ENCODE measurements at places on chromosomes 13 and 19.

- DNase-seq: no peak
These were observed 76.0 kb upstream of the GPR12 start for GRCh38 chr13:26836626-26837025.

DNA sequence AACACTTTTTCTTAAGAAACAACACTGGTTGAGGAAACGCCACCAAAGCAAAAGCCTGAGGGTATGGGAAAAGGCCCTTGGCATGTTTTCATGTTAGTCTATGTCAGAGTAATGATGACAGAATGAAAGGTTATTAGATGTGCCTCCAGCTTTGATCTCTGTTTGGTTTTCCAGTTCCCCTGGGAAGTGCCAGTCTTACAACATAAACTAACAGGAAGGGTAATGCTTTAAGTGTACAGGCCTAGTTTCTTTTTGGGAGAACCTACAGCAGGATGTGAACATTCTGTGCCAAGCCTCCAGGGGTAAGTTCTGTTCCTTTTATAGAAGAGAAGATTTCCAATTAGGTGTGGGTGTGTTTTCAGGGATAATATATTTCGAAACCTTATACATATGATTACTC is 121.7 kb downstream of the FNDC3A start:
- DNase-seq: peak; percentile 69

DNA sequence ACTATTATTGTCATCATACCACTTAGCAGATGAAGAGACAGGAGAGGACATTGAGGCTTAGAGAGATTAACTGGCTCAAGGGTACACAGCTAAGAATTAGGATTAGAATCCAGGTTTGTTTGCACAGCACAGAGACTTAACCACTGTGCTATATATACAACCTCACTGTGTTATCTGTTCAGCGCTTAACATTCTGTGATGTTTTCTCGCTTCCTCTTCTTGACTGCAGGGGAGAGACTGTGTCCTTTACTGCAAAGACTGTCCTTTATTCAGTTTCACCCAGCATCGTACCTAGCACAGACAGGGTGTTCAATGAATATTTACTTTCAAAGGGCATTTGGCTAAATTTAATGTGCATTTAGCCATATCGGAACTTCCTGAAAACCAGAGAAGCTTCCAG is 54.9 kb upstream of the PCDH8 start:
- DNase-seq: no peak

GRCh38 chr19:55340784-55341147 is 1.1 kb downstream of the KMT5C start:
- DNase-seq: no peak

DNA sequence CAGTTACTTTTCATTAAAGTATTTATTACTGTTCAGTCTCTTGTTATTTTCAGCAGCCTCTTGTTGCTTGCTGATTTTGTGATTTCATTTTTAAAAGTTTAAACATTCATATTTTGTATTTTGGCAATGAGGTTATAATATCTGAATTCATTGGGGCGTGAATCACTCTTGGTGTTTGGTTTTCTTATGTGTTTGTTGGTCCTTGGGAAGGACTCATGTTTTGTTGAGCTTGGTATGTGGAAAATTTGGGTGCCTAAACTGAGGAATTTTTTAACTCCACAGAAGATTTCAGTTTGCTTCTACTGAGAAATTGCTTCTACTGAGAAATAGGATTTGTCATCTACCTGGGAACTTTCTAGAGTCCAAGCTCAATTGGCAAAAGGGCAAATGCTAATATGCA is 38.2 kb downstream of the PDS5B start:
- no peak for DNase-seq

DNA sequence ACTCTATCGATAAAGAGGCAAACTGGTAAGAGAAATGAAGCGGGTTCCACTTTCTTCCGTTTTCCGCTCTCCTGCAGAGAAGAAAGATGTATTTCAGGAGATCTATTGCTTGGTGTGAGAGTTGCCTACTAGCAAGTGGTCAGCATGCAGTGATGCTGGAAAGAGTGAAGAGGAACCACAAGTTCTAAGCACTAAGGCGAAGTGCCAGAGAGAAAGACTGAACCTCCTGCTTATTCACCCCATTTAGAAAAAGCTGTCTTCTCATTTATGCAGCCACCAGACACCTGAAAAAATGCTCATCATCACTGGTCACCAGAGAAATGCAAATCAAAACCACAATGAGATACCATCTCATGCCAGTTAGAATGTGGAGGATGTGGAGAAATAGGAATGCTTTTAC is 78.7 kb upstream of the GPC6 start:
- DNase-seq: peak; percentile 57

GRCh38 chr19:2291185-2291751 is 9.3 kb upstream of the PEAK3 start:
- DNase-seq: no peak

GRCh38 chr13:93039131-93039530 is 187.5 kb upstream of the GPC6 start:
- DNase-seq: peak; percentile 82

GRCh38 chr19:916645-917322 is 349 bp upstream of the KISS1R start:
- DNase-seq: no peak

DNA sequence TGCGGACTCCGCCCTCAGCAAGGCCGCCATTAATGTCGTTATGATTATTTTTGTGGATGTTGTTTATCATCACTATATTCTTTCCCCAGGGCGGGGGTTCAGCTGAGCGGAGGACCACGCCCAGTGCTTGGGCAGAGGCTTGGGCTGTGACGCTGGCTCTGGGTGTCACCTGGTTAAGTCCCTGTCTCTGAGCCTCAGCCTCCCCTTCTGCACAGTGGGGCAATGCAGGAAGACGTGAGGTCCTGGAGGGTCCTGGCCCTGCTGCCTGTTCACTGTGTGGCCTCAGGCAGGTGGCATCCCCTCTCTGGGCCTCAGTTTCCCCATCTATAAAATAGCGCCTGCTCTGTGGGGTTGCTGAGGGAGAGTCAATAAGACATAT is 32.5 kb downstream of the NFIC start:
- no peak for DNase-seq

DNA sequence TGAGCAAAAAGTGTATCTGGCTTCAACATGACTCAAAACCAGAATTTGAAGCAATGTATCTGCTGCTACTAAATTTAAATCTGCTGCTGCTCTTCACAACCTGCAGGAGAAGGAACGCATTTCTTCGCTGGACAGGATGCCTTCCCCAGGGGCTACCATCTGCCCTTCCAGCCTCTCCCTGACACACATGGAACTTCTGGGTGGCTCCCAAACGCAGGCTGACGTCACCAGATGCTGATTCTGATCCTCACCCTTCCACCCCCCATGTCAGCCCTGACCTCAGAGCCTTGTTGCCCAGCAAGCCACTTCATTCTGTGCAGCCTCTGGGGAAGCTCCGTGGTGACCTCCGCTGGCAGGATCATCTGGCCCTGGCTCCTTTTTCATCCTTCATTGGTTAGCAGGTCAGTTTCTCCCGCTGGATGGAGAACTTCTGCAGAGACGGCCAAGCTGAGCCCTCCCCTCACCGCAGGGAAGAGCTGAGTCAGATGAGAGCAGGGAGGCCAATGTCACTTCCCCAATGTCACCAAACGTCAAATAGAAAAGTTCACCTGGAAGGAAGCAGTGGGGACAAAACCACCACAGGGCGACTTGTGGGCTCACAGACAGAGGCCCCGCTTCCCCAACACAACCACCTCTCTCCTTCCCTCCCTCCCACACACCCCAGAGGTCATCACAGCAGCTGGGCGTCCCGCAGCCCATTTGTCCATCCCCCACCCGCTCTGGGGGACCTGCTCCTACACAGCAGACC is 14.0 kb upstream of the RAB20 start:
- no peak for DNase-seq

DNA sequence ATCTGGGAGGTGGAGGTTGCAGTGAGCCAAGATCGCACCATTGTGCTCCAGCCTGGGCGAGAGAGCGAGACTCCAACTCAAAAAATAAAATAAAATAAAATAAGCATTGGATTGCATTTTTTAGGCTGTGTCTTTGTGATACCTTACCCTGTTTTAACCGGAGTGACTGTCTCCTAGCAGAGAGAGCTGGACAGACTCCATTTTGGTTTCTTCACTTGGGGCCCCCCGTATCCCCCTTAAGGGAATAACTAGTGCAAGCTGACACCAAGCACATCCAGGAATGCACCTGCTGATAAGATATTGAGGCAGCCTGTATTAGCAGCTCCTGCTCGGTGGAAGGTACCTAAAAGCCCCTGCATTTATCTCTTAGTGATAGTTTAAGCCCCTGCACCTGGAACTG is 20.8 kb upstream of the GPR32 start:
- DNase-seq: no peak

GRCh38 chr19:44720945-44721344 is 22.0 kb downstream of the CEACAM16 start:
- no peak for DNase-seq

- no peak for DNase-seq
These were observed 10.2 kb downstream of the OR2Z1 start for GRCh38 chr19:8731428-8732169.

GRCh38 chr13:50678464-50679162 is 164.9 kb downstream of the DLEU7 start:
- DNase-seq: peak; percentile 89

DNA sequence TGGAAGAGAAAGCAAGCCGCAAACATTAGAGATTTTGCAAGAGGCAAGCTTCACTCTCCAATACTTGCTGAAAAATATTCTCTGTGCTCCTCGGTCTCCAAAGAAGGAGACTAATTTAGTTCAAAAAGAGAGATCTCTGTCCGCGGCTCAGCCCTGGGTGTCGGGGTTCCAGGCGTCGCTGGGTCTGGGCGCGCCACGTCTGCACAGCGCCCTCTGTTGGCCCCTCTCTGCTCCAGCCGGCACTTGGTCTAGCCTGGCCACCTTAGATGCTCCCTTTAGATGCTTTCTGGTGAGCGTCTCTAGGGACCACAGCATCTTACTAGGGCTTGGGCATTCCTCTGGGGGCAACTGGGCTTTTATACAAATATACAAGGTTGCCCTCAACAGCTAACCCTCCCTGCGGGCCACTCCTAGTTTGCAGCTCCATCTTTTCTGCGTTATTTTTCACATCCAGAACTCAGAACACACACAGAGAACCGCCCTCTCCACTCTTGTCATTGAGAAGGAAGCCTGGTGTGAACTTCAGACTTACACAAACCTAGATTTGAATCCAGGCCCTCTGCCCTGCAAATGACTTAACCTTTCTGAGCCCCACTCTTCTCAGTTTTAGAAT is 78.3 kb downstream of the CYSLTR2 start:
- no peak for DNase-seq

GRCh38 chr13:98707281-98707999 is 45.0 kb downstream of the SLC15A1 start:
- DNase-seq: no peak

DNA sequence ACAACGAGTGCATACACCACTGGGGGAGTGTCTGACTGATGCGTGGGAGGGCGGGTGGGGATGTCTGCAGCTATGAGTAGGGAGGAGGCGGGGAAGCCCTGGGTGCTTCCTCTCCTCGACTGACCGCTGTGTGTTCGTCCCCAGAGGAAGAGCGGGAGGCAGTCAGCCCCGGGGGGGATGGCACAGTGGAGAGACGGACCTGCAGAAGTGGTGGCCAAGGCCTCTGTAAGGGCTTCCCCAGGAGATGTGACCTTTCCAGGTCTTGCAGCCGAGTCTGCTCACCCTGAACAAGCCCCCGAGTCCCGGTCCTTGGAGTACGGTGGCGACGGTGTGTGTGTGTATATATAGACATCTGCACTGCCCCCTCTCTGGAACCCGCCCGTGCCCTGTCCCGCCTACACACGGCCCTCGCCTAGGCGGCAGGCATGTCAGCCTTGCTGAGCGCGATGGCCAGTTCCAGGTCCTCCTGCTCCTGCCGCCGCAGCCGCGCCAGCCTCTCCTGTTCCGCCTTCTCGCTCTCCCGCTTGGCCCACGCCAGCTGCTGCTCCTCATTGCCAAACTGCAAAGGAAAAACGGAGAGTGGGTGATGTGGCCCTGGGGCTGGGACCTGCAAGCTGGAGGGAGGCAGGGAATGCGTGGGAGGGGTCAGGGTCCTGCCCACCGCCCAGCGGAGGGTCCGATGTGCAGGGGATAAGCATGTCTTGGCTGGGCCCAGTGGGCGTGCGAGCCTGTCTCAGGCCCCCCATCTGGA is 30.8 kb downstream of the KLF2 start:
- DNase-seq: no peak

DNA sequence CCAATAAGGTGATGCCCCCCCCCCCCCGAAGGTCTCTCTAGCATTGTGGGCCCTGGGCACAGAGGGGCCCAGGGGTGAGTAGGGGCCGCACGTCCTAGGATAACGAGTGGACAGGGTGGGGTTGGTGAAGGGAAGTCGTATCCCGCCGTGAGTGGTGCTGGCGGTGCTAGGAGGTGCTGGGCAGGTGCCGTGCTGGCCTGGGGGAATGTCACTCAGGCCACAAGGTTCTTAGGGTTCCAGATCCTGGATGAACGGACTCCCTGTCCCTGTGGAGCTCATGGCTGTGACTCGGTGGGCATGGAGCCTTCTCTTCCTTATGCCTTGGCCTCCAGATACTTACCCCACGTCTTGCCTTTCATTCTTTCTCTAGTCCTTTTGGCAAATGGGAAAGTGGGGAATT is 157.4 kb upstream of the SOX1 start:
- no peak for DNase-seq

DNA sequence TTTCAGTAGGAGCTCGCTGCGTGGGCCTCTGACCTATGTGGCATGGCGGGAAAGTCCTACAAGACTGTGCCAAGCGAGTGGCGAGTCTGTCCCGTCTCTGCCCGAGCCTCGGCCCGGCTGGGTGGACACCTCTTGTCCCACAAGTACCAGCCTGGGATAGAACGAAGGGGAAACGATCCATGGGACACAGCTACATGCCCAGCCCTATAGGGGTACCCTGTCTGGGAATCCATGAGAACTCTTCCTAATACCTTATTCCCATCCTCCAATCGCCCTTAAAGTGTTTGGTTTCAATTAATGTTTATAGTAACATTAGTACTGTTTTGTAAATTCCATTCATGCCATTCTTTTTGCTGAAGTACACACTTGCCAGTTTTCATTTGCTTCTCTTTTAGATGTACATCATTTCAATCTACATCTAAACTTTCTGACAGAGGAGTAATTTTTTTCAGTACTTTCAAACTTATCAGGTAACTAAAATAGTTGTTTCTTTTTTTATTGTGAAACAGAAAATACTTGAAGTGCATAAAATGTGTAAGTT is 667 bp upstream of the ZNF790 start:
- no peak for DNase-seq

DNA sequence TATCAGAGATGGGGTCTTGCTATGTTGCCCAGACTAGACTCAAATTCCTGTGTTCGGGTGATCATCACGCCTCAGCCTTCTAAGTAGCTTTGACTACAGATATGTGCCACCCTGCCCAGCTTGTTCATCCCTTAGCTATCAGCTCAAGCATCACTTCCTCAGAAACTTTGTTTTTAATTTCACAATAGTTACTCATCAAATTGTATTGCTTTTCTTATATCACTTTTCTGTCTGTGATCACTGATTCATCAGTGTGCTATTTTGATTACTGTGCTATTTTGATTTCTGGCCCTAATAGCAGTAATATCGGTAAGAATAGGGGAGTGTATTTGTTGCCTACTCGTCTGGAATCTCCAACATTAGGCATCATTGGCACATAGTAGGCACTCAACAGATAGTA is 878.6 kb upstream of the PCDH20 start:
- DNase-seq: peak; percentile 5

- no peak for DNase-seq
These were observed 25.3 kb downstream of the RAP2A start for GRCh38 chr13:97459215-97459777.

GRCh38 chr19:15934332-15935078 is at the start of gene CYP4F11:
Gene CYP4F11, minus strand, starts transcription at chr19:15934529. Its CDS starts 121 bp downstream, at chr19:15934408.
- no peak for DNase-seq
